ENCODE measurements at places on chromosomes 5 and 9.

DNA sequence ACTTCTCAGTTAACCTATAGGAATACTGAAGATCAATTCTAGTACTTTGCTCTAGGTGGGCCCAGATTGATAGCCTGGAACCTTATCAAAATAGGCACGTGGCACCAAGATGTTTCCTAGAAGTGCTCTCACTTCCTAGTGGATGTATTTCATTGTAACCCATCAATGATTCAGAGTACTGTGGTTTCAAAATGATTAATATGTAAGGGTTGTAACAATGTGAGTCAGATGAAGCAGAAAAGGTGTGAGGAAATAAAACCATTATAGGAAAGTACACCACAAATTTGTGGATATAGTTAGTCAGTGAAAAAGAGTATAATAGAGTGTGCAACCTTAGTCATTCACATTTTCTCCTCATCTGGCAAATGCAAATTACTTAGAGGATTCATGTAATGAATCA is 177.3 kb upstream of the FST start:
- no peak for DNase-seq

DNA sequence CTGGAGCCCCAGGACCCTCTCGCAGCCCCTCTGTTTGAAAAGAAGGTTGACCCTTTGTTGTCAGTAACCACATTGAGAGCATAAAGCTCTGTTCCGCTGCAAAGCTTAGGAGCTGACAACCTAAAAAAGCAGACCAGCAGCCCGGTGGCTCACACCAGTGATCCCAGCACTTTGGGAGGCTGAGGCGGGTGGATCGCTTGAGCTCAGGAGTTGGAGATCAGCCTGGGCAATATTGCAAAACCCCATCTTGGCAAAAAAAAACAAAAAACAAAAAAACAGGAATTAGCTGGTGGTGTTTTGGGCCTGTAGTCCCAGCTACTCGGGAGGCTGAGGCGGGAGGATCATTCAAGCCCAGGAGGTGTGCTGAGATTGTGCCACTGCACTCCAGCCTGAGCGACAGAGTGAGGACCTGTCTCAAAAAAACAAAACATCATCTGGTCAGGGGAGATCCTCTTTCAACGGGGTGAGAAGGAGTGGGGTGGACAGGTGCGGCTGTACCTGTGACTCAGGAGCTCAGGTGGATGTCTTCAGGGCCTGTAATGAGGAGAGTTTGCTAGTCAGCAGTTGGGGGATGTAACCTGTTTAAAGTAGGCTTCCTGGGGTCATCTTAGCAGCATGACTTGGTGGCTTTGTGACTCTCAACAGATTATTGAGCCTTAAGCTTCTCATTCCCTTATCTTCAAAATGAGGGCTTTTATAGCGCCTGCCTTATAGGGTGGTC is 694 bp upstream of the REEP2 start:
- DNase-seq = no peak

DNA sequence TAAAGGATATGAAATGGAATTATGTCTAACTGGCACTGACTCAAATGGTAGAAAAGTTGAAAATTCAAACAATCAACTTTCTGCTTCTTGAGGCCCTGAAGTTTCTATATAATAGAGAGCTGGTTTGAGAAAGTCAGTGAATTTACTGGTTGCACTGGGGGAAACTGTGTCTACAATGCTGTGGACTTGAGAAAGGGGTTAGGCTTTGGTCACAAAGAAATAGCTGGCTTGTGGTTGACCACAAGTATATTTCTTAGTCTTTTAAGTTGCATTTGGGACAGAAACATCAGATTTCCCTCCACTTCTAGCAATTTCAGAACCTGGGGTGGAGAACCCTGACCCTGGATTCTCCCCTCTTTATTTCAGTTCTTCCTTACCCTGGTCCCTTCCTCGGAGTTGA is 192.6 kb upstream of the ACTBL2 start:
- no peak for DNase-seq

- DNase-seq = no peak
Observed at GRCh38 chr5:131990716-131991115, 20.7 kb downstream of the ACSL6 start.

DNA sequence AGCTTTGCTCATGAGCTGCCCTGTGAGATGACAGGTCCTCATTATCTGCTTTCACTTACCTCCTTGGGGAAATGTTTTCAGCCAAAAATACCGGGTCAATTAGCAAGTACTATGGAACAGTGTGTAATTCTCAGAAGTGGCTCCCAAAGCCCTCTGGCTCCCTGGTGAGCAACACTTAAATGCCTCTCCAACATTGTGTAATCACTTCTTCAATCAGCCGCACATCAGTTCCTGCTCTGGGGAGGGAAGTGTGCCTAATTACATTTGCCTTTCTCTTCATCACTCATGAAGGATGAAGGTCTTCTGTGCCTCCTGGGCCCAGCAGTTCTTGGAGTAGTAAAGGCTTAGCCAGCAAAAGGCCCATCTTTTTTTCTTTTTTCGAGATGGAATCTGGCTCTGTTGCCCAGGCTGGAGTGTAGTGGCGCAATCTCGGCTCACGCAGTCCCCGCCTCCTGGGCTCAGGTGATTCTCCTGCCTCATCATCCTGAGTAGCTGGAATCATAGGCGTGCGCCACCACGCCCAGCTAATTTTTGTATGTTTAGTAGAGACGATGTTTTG is 23.1 kb downstream of the NIM1K start:
- DNase-seq = no peak

Measured in NAMALWA (cell line).